ENCODE measurements at places on chromosomes 2 and 18.

DNA sequence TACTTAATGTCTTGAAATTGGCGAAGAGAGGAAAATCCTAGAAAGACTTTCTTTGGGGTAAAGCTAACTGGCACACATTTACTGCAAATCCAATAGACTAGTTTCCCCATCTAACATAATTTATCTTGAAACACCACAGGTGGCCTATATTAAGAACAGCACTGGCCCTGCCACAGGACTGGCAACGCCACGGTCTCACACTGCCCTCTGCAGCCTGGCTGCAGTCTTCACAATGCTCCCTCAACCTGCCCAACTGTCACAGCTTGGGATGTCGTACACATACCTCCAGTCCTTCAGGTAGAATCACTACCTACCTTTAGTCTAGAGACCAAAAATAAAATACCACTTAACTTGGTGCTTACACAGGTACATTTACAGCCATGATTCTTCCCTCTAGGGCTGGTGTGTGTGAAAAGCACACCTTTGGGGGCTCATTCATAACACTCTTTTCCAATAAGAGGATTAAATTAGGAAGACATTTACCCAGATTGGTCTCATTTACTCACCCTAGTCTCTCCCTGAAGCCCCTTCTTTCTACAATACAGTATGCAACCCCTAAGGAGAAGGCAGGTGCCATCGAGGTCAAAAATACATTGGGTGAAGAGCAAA lies 222.2 kb downstream of the C1D start:
- peak; percentile 31 for DNase-seq

GRCh38 chr2:188647430-188648070 lies 326.6 kb upstream of the COL3A1 start:
- peak; percentile 17 for DNase-seq

- no peak for DNase-seq
Measured at GRCh38 chr2:104755026-104755878, 98.7 kb upstream of the POU3F3 start.

GRCh38 chr2:159783556-159783955 lies 14.5 kb downstream of the CD302 start:
- DNase-seq: no peak

DNA sequence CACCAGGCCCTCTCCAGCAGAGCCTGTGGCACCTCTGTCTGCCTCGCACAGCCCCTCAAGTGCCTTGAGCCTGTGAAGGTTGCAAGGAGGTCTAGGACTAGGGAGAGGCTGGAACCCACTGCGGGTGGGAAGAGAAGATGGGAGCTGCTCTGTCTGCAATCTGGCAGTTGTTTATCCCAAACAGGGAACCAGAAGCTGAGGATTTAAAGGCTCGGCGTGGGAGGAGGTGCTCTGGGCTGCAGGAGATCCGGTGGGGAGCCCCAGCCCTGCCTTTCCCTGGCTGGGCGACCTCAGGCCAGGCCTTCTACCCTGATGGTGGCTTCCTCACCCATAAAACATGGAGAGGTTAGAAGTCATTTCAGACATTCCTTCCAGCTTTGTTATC lies 174.1 kb downstream of the SMAD7 start:
- no peak for DNase-seq

DNA sequence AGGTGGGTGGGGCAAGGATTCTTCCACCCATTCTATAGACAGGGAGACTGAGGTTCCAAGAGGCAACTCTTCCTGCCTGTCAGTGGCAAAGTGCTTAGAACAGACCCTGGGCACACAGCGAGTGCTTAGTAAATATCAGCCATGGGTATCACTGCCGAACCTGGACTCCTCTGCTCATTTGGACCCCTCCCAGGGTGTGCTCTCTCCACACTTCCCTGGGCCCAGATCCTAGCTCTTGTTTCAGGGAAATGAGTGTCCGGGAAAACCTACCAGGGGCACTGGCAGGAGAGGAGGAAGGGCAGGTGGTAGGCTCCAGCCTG lies 136.3 kb downstream of the CYP26B1 start:
- no peak for DNase-seq

- no peak for DNase-seq
Measured at GRCh38 chr2:230335864-230336506, 9.0 kb downstream of the SP140L start.

- no peak for DNase-seq
Measured at GRCh38 chr2:133787207-133787606, 218.9 kb upstream of the NCKAP5 start.

DNA sequence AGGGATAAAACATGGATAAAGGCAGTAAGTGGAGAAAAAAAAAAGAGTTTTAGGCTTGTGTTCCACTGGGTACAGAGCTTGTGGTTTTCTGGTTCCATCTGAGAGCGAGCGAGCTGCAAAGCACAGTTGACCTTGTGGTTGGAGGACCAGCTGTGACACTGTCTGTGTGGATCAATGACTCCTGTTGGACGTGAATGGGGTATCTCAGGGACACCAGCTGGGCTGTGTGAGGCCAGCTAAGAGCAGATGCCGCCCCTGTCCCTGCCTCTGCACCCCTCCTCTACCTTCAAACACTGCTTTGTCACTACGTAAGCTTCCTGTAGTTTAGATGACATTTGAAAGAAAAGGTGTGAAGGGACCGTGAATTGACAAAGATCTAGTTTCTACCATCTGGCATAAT lies 67.8 kb downstream of the QPCT start:
- no peak for DNase-seq

DNA sequence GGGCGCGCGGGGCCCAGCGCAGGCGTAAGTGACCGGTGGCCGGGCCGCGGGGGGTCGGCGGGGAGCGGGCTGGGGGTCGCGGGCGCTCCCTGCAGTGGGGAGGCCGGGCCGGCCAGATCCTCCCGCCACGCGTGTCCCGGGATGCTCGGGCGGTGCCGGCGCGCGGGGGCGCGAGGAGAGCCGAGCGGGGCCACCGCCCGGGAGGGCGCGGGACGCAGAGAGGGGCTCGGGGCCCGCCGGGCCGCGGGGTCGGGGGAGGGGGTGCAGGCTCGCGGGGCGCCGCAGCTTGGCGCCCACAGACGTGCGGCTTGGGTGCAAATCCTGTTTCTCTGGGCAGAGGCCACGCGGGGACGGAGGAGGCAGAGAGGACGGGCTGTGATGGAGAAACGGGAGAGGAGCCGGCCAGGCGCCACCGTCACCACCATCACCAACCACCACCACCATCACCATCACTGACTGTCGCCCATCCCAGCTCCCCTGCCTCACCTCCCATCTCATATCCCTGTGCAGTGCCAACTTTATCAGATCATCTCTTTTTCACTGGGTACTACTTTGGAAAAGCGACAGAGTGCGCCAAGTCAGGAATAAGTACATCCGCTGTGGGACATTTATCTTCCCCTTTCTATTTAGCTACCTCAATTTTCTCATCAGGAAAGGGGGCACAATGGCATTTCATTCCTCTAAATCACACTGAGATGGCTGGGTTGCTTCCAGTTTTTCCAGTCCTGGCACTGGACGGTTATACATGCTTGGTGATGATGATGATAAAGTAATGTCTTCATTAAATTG lies 97.2 kb upstream of the GPR45 start:
- no peak for DNase-seq

DNA sequence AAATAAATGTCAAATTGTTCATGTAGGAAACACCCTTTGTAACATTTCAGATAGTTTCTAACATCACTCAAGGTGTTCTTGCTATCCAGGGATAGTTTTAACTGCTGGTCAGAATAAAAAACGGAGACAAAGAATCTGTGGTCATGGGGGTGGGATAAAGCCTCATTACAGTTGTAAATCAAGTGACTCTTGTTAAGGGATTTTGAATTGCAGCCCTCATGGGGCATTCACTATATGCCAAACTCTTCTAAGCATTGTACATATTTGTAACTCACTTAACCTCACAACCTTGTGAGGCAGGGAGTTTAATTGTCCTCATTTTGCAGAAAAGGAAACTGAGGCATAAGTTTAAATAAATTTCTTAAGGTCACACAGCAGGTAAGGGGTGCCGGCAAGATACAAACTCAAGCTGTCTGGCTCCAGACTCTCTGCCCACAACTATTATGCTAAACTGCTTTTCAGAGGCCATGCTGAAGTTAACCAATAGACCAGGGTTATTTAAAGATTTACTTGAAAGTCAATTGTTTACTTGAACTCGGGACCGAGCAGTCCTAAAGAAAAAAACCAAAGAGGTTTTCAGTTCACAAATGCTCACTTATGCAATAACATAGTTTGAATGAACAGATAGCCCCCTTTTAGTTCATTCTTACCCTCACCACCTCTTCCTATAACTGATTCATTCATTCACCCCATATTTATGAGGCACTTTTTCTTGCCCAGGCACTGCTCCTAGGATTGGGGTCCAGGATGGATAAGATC lies 121.6 kb upstream of the FZD5 start:
- DNase-seq: no peak

Data from NCI-H524 (cell line).